ENCODE measurements at places on chromosomes 2 and 18.
A peak's percentile ranks its signal among the peaks of the same experiment; 100 is the strongest.

DNA sequence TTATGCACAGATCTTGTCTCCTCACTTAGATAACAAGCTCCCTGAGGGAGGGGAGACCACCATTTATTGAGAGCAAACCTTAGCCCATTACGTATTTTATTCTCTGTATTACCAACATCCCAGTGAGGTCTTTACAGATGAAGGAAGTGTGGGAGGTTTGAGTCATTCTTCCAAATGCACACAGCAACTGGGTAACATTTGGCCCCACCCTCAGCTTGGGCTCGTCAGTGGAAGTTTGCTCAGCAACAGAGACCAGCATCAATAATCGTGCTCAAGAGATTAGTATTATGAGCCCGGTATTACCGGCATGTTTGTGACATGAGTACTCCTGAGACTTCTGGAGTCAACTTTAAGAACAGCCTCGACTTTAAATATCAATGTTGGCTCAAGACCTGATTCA is 168.6 kb downstream of the ETAA1 start:
- DNase-seq: no peak

DNA sequence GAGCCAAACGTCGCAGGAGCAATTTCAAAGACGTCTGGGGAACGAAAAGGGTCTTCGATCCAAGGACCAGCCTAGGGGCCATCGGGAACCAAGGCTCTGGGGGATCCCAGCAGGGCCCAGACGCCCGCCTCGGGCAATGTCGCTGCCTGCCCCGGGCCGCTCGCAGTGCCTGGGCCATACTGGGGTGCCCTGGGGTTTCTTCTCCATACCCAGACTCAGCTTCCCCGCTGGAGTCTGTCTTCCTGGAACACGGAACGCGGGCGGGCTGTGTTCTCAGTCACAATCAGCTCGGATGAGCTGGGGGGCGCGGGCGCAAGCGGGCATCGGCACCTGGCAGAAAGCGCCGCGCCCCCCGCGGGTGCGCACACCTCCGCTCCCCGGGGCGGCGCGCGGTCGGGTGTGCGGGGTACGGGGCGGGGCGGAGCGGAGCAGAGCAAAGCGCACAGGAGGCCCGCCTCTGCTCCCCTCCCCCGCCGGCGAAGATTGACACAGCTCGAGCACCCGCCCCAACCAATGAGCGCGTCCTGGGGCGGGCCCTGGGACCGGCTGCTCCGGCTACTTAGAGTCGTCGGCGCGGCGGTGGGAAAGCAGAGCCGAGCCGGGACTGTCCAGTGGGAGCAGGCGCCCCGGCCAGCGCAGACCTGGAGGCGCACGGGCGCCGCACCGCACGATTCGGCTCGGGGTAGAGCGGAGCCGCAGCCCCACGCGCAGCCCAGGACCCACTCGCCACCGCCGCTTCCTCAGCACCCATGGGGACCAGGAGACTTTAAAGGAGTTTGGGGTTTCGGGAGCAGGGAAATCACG is at the start of gene LRATD1:
Gene LRATD1, plus strand, starts transcription at position 585 of the 804 bp plus-strand sequence. CDS start 1,263 bp downstream, outside the sequence.
- no peak for DNase-seq

DNA sequence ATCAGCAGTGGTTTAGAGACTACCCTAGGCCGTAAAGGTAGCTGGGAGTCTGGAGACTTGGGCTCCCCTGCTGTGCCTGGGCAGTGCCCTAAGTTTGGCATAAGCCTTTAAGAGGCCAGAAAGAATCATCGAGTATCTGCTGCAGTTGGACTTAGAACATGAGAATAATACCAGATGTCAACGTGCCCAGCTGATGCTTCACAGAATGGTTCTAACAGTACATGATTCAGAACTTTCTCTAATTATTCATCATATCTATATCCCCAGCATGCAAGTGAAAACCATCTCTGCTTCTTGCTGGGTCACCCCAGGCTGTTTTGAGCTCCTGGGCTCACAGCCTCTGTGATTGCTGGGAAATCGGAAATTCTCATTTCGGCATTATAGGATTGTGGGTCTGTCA is 118.1 kb downstream of the NCK2 start:
- no peak for DNase-seq

DNA sequence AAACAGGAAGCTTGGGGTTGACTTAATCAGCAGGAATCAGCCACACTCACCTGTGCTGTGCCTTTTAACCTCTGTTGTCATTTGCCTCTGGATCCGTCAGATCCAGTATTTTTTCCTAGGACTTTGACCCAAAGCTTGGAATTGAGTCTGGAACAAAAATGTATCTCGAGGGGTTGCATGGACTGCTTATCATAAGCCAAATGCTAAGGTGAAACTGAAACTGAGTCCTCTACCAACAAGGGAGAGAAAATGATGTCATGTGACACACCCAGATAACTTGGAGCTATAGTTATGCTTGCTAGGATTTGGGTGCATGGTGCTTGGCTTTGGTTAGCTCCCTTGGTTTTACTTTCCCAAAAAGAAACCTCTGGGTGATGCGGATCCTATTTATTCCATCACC is 2158.6 kb upstream of the PIK3C3 start:
- DNase-seq: no peak

DNA sequence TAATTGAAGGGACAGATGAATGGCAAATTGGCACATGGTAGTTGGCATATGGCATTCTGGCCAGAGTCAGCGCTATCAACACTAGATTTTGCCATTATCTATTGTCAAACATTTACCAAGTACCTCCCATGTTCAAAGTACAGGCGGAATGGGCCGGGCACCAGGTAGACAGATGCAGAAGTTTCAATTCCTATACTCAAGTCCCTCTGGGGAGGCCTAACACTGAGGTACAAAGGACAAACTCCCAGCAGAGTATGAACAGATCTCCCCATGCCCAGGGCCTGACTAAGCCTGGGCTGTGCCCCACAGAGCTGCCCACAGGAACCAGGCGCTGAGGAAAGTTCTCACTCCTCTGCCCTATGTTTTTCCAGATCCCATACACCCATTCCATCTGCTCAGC is 257.5 kb upstream of the KLHL29 start:
- DNase-seq: no peak

DNA sequence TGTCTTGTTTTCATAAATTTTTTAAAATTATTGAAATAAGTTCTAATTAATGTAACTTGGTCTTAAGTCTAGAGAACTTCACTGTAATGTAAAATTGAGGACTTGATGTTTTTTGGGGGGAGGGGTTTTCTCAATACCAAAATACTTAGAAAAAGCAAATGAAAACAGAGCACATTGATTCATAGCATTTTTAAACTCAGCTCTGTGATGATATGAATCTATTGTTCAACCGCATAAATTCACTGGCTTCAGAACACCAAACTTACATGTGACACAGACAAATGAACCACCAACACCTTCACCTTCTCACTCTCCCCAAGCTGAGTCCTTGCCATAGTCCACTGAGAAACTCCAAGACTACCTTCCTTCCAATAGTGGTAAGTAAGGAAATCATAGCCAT is 108.2 kb downstream of the ZNF521 start:
- no peak for DNase-seq

GRCh38 chr2:42106257-42106816 is 58.5 kb downstream of the PKDCC start:
- no peak for DNase-seq

GRCh38 chr18:36993068-36993467 is 164.1 kb downstream of the KIAA1328 start:
- DNase-seq: no peak

DNA sequence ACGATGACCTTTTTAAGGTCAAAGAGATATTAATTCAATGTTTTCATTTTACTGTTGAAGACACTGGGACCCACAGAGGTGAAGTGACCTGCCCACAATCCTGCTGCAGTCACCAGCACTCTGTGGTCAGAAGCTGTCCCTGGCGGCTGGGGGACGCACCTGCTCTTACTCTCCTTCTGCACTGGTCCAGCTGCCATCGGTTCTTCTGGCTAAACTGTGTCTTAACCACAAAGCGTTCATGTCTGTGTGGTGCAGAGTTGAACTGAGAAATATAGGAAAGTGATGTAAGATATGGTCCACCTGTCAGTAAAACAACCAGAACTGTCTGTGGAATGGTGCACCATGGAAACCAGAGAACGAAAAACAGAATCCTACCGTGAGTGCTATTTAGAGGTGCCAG is 44.9 kb upstream of the SMIM21 start:
- no peak for DNase-seq

DNA sequence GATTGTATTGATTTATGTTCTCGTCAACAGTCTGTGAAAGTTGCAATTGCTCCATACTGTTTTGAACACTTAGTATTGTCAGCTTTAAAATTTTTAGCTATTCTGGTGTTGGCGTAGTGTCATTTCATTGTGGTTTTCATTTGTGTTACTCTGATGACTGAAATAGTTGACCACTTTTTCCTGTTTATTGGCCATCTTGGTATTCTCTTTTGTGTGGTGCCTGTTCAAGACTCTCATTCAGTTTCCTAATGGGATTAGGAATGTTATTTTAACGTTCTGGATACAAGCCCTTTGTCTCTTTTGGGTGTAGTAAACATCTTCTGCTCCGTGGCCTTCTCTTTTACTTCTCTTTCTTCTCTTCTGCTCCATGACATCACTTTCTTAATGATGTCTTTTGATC is 82.7 kb upstream of the SMAD2 start:
- no peak for DNase-seq

DNA sequence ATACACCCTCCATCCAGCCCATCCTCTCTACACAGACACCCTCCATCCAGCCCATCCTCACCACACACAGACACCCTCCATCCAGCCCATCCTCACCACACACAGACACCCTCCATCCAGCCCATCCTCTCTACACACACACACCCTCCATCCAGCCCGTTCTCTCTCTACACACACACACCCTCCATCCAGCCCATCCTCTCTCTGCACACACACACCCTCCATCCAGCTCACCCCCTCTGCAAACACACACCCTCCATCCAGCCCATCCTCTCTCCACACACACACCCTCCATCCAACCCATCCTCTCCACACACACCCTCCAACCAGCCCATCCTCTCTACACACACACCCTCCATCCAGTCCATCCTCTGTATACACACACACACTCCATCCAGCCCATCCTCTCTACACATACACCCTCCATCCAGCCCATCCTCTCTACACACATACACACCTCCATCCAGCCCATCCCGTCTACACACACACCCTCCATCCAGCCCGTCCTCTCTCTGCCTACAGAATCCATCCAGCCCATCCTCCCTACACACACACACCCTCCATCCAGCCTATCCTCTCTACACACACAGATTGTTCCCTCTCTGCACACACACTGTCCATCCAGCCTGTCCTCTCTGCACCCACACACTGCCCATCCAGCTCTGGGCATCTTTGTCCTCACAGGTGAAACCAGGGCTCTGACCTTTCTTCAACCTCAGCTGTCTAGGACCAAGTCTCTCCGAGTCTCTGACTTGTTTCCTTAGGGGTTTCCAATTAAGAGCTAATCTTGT is 81.2 kb downstream of the EIPR1 start:
- DNase-seq: no peak

DNA sequence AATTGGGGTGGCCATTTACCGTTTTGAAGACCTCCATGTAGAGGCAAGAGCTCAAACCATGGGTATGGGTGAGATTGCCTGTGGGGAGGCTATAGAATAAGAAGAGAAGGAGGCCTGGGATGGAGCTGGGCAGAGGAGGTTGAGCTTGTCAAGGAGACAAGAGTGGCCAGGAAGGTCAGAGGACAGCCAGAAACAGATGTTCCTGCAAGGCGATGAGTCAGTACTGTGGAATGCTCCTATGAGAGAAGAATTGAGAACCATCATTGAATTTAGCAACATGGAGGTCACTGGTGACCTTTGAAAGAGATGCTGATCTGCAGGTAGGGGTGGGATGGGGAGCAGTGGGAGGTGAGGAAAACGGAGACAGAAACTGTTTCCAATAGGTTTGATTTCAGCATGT is 3.5 kb downstream of the ACSL3 start:
- no peak for DNase-seq

DNA sequence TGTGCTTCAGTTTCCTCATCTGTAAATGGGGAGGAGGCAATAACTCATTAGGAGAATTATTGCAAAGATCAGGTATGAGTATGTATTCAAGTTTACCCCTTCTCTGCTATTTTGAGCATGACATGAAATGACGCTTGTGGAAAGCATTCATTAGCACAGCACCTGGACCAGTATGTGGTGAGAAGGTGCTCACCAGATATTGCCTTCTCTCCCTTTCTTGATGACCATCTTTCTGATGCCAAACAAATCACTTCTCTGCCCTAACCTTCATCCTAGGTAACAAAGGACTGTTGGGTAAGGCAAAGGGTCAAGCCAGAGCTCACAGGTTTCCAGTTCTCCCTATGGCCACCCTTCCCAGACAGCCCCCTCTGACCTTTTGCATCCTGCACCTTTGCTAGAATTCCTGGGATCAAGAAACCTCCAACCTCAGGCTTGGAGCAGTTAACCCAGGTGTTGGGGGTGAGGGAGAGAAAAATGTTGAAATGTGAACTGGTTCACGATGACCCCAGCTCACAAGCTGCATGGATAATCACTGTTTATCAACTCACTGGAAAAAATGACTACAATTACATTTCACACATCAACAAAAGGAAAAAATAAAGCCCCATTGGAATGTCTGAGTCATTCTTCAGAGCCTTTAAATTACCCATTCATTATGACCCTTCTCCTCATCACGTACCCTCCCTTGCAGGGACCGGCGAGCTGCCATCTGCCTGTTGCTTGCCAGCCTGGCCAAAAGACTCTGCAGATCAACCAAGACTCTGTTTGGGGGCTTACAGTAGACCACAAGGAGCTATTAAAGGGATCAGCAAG is 41.6 kb downstream of the LBH start:
- no peak for DNase-seq

GRCh38 chr18:54388203-54389142 is 30.8 kb downstream of the C18orf54 start:
- no peak for DNase-seq

GRCh38 chr18:44979748-44980147 is 299.1 kb downstream of the SETBP1 start:
- no peak for DNase-seq

DNA sequence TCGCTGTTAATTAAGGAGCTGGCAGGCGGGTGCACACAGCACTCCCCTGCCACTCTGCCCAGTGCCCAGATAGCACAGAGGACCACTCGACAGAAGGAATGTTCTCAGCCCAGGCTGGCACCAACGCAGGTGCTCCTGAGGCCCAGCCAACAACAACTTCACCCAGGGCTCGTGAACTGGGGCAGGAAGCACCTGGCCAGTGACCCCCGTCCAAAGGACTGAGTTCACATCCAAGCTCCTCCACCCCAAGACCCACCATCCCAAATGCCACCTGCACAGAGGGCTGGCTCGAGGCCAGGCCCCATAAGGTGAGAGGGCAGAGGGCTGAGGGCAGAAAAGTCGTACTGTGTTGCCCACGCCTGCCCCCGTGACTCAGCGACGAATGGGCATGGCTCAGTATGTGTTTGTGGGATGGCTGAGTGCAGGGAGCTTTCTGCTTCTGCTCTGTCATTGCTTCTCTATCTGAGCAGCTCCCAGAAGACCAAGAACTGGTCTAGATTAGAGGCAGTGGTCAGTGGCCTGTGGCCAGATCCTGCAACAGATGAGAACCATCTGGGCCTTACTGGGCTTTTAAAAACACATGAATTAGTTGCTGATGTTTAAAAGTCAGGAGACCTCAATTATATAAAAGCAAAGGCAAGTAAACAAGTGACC is 68.4 kb downstream of the POLR1A start:
- DNase-seq: peak; percentile 25

- no peak for DNase-seq
These were observed 148.8 kb downstream of the SMAD7 start for GRCh38 chr18:48801728-48802542.

- no peak for DNase-seq
These were observed 11.9 kb upstream of the KIDINS220 start for GRCh38 chr2:8849327-8849726.
